Activated naive CD4-positive, alpha-beta T cell (primary cell): ENCODE measurements at places on chromosomes 2 and 18.
A peak's percentile ranks its signal among the peaks of the same experiment; 100 is the strongest.

DNA sequence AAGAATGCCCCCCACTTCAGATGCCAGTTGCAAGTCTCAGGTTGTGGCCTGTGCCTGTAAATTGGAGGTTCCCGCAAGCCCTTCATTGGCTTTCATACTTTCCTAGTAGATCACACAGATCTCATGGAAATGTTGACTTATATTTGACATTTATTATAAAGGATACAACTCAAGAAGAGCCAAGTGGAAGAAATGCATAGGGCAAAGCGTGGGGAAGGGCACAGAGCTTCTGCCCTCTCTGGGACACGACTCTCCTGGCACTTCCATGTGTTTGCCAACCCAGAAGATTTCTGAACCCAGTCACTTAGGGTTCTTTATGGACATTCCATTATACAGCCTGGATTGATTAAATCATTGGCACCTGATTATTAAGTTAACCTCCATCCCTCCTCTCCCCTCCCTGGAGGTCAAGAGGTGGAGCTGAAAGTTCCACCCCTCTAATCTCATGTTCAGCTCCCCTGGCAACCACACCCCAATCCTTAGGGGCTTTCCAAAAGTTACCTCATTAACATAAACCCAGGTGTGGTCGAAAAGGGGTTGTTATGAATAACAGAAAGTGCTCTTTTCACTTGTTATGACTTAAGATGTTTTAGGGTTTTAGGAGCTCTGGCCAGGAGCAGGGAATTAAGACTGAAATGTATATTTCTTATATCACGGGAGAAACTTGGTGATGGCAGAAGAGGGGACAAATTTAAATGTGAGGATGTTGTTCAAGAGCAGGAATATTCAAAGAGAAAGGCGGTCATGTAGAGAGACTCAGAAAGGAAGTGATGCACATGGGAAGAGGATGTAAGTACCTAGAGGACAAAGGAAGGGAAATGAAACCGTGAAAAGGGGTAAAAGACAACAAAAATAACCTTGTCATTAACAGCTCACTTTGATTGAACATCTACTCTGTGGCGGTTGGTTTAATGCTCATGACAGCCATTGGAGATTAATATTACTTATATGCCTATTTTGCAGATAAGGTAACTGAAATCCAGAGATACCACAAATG, 31.8 kb downstream of the SP100 start:
- DNase-seq, result no peak

DNA sequence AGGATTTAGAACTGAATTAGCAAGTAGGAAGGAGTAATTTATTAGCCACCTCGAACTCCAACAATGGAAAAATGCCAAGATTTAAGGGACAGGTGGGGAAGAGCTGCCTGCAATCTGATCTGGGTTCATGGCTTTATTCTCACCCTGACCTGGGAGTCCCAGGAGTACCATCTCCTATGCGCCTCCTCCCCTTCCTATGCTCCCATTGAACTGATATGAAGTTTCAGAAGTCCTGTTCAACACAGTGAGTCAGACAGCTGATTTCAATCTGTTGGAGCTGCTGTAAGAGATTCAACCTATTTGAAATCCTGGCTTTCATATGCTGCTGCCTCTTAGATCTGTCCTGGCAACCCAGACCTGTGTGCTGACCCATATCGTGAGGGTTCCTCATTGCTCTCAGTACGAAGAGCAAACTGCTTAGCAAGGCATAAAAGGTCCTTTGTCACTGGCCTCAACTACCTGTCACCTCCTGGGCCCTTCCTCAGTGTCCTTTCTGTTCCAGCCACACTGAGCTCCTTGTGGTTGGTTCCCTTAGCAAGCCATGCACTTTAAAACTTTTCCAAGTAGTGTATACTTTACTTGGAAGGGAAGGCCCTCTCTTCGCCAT, 15.9 kb upstream of the CD28 start:
- DNase-seq, result no peak

DNA sequence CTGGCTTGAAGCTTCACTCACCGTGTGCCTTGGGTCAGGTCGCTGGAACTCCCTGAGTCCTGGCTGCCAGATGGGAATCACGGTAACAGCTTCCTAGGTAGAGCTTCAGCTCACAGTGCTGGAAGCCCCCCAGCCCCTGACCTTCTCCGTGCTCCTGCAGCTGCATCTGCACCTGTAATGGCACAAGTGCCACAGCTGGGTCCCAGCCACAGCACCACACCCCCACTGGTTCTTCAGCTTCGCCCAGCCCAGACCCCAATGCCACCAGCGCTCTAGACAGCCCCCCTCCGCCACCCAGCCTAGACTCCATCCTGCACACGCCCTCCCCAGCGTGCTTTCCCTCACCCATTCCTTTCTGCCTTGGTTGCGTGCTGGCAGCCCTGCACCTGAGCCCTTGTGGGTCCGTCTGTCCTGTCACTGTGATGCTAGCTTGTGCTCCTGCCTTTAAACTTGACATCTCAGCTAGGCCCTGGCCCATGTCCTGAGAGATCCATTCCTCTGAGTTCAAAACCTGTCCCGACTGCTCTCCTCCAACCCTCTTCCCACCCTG, 7.6 kb upstream of the ESPNL start:
- no peak for DNase-seq

- no peak for DNase-seq
Measured at GRCh38 chr2:97992836-97993825, 2.6 kb downstream of the TMEM131 start.

DNA sequence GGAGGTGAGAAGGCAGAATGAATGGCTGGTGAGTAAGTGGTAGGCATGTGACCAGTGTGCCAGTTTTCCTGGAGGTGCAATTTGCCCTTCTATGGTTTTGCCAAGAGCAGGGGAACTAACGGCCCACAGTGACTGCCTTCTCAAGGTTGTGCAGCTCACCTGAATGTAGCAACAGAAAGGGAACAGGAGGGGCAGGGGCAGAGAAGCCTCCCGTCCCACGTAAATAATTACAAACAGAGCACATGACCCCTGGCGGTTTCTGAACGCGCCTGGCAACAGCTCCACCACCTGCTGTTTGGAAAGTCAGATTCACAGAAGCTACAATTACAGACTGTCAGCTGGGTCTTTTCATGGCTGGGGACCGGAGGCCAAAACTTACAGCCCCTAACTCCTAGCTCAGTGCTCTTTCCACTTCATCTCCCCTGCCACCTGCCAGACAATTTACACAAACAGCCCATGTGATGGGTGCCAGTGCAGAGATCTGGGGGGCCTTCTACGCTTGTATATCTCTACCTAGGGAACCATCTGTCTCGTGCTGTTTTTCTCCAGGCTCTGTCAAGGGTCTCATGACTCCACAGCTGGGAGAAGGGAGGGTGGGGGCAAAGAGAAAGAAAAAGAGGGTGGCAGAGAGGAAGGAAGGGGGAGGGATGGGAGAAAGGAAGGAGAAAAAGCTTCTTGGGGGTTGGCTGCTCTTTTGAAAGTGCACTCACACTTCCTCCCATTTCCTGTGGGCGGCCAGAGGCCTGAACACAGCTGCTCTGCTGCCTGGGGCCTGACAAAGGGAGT, 69.6 kb downstream of the POLR1A start:
- peak; percentile 37 for DNase-seq

DNA sequence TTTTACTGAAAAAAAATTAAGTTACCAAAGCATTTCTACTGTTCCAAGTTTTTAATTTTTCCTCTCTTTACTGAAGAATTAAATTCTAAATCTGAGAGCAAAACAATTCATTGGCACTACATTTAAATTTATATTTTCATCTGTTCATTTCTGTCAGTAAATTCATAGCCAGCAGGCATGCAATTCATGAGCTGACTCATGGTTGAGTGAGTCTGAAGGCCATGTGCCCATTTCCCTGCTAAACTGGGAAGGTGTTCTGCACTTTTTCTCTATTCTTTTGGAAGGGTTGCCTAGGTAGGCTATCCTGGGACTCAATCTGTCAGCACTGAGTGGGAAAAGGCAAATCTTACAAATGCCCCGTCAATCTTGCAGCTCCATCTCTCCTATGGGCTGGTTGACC, 88.7 kb downstream of the KLHL14 start:
- no peak for DNase-seq

- no peak for DNase-seq
Measured at GRCh38 chr18:61435064-61435652, 101.9 kb downstream of the CDH20 start.
